ENCODE measurements at places on chromosomes 16 and 17.

- DNase-seq = no peak
These were observed 999 bp upstream of the FLYWCH2 start for GRCh38 chr16:2881783-2882649.

- DNase-seq = no peak
These were observed 195.0 kb upstream of the MAF start for GRCh38 chr16:79795556-79795955.

GRCh38 chr17:80691784-80692183 lies 147.1 kb downstream of the RPTOR start:
- DNase-seq = no peak

DNA sequence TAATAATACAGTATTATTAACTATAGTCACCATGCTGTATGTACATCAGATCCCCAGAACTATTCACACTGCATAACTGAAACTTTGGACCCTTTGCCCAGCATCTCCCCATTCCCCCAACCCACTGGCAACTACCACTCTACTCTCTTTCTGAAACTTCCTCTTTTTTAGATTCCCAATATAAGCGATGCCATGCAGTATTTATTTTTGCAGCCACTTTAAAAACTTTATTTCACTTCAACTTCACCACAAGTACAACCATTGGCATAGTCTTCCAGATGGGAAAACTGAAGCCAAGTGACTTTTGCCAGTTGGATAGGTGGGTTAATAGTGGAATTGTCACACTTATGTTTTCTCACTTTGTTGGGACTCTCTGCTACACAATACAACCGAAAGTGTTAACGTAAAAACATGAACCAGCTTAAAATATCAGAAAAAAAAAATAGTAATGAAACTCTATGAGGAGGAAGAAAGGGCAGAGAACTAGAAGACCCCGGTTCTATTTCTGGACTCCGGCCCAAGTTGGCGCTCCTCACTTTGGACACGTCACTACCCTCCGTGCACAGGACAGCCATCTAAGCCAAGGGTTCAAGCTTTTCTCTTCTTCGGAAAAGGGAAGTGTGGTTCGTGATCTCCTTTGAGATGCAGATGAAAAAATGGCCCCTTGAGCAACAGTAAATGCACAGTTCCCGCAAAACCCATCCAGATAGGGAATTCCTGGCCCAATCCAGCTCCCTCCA lies 743 bp downstream of the SHCBP1 start:
- DNase-seq = no peak

GRCh38 chr17:27082023-27082774 lies 211.7 kb upstream of the WSB1 start:
- no peak for DNase-seq

DNA sequence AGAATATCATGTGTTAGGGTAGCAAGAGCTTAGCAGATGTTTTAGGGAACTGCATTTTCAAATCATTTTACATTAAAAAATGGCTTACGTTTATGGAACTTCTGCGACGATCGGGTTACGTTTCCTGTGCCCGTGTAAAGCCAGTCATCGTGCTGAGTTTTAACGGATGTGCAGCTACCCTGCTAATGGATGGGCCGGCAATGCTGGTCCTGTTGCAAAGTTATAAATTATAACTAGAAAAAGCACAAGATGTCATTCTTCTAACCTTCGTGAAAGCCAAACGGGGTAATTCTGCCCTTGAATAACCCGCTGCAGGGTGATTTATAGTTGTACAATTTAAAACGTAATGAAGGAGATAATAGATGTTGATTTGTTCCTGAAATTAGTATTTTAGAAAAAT lies 339.2 kb downstream of the WWOX start:
- no peak for DNase-seq

DNA sequence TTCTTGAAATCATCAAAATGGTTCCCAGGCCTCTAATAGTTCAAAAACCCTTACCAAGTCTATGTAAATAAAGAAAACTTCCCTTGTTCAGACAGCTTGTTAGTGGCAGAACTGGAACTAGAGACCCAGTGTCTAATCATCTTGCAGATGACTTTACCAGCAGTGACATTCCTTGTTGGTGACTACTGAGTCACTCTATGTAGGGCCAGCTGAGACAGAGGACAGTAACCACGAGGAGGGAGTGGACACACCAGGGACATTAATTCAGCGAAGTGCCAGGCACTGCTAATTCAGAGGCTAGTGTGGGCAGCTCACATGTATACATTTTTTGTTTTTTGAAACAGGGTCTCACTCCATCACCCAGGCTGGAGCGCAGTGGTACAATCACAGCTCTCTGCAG lies 6.1 kb upstream of the HEATR3 start:
- DNase-seq = no peak

DNA sequence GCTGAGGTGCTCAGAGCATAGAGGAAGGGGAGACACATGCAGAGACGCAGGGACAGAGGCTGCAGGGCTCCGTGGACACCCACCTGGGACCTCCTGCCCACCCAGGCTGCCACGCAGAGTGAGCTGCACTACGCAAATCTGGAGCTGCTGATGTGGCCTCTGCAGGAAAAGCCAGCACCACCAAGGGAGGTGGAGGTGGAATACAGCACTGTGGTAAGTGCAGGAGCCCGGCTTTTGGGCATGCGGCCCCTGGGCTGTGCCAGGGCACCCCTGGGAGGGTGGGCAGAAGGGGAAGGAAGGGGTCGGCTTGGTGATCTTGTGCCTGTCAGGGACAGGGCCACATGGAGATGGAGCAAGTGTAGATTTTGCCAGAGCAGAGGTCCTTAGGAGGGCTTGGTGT lies 15.2 kb downstream of the CD300A start:
- DNase-seq = no peak

GRCh38 chr16:86120201-86121192 lies 221.5 kb downstream of the IRF8 start:
- DNase-seq = no peak

DNA sequence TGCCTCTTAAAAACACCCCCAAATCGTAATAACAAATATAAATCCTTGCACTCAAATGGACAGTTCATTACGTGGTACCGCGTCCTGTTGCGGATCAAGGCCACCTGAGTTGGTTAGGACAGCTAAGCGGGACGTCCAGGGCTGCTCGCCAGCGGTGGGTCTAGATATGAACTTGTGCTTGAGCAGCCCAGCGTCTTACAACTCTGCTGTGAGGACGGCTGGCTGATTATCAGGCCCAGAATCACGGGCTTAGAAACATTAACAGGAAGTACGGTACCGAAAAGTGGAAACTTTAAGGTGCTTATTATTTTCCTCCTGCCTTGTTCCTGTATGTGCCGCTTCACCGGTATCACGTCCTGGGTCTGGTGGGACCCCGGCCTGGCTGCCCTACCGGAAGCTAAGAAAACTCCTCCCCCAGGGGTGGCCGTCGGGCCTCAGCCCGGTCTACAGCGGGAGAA lies 832 bp upstream of the SRRM2 start:
- DNase-seq = peak; percentile 77

GRCh38 chr17:82018152-82018988 lies 4.3 kb downstream of the CENPX start:
- peak; percentile 82 for DNase-seq

DNA sequence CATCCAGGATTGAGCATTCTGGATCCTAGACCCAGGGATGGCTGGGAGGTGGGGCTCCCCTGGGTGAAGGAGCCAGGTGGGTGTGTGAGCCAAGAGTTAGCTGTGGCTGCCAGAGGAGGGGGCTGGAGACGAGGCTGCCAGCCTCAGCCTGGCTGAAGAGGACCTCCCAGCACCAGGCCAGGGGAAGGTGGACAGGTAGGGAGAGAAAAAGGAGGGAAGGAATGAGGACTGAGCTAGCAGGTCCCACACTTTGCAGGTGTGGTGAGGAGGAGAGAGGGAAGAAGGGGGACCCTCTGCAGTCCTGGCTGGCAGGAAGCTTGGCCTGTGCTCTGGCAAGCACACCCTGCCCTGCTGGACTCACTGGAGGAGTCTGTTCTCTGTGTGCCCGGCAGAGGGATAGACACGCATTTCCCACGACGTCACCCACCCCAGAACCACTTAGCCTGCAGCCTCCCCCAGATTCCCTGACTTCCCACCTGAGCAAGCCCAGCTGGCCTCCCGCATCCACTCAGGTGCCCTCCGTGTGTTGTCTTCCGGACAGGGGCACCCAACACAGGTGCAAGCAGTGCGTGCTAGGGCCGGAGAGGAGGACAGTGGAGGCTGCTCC lies 42.0 kb downstream of the SOCS3 start:
- no peak for DNase-seq

GRCh38 chr16:80586476-80586875 lies 45.7 kb downstream of the DYNLRB2 start:
- no peak for DNase-seq

GRCh38 chr17:45276031-45276430 lies 14.1 kb upstream of the SPATA32 start:
- DNase-seq = no peak

DNA sequence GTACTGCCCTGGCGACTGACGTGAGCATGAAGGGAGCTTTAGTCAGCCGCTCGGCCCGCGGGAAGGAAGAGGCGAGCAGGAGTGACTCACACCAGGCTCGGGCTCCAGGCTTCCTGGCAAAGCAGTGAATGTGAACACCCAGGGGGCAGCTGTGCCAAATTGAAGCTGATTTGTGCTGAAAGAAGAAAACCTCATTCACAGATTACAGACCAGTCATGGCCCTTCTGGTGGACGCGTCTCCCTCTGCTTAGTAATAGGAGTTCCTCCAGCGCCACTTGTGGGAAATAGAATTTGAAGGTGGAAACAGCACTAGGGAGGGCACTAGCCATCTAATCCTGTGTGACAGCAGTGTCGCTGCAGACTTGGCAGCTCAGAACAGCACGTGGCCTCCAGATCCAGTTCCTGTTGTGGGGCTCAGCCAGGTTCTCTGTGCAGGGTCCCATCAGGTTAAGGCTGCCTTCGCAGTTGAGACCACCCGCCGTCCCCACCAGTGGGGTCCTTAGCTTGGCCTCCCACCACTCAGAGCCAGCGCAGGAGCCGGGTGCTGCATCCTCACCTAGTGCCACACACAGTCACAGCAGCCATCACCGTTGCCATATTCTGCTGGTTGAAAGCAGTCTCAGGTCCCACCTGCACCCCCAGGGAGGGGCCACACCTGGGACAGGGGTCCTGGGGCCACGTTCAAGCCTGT lies 164.5 kb upstream of the CHMP6 start:
- peak; percentile 41 for DNase-seq

GRCh38 chr17:42133461-42134041 lies 10.9 kb downstream of the HSPB9 start:
- peak; percentile 81 for DNase-seq

DNA sequence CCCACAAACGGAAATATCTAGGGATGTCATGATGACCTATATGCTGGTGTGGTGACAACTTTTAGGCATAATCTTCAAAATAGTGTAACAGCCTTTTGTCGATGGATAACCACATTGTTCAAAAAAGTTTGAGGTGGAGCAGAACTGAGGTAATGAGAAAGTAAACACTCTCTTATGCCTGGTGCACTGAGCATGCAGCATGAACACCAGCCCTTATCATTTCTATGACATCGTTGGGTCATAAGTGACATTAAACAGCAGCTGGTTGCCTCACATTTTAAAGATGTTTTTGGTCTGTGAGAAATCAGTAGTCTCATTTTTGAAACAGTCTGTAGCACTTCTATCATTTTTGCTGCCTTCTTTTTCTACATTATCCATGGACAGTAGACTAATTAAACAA lies 1.8 kb downstream of the KRT23 start:
- no peak for DNase-seq

DNA sequence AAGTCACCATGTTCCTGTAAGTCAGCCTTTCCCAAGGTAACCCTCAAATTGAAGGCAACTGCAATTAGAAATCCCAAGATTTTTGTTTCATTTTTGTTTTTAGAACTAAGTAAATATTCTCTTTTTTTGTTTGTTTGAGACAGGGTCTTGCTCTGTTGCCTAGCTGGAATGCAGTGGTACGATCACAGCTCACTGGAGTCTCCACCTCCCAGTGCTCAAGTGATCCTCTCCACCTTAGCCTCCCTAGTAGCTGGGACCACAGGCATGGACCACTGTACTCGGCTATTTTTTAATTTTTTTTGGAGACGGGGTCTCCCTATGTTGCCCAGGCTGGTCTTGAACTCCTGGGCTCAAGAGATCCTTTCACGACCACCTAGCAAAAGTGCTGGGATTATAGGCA lies 10.6 kb upstream of the LRRC59 start:
- no peak for DNase-seq

GRCh38 chr17:65523411-65523810 lies 38.0 kb downstream of the AXIN2 start:
- DNase-seq = no peak

DNA sequence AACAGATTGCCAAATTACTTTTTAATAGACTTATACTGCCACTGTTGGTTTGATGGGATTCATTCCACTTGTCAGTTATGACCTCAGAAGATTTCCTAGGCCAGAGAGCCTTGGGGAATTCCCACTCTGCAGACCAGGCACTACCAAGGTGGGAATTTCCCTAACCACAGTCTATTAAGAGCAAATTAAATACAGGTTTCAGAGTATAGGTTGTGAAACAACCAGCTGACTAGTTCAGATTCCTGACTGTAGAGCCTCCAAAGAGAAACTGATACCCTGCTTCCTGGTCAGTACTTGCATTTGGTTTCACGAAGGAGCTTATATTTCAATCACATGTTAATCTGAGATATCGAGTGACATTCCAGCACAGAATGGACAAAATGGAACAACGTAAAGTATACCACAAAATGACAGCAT lies 186.5 kb downstream of the STX8 start:
- no peak for DNase-seq

DNA sequence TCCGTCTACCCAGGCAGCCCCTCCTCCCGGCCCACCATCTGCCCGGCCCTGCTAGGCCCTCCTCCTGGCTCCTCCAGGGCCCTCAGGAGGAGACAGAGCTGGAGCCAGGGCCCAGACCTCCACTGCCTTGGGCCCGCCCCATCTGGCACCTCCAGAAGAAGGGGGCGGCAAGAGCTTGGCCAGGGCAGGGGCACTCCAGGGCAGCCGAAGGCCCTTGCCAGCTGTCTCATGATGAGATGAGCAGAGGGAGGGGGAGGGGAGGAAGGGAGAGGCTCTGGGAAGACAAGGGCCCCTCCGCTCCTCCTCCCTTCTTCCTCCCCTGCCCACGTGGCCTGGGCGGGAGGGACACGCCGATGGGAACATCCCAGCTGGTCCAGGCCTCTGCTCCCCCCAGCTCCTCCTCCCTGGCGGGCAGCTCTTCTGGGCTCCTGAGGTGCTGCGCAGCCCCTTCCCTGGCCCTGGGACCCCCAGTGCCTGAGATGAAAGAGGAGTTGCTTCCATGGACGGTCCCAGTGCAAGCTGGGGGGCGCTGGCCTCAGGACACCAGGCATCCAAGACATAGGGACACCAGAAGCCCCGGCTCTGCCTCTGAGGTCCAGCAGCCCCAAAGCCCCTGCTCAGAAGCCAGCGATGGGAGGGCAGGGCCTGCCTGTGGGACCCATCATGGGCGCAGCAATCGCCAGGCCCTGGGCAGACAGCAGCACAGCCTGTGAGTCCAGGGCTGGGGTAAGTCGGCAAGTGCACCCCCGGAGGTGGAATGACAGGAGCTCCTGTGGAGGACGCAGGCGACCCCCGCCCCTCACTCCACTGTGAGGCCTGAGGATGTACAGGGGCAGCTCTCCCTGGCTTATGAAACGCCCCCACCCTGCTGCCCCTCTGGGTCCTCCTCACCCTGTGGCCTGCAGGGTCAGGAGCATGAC lies 23.6 kb upstream of the ENPP7 start:
- no peak for DNase-seq

Data from SHP77 treated with DMSO at 0.1 percent for 48 hours (cell line).